ENCODE measurements at places on chromosomes 7 and 10. TPM values are rescaled to one million over a fixed set of nuclear protein-coding genes. Genes with fewer than 3 reads are reported as not detected.

DNA sequence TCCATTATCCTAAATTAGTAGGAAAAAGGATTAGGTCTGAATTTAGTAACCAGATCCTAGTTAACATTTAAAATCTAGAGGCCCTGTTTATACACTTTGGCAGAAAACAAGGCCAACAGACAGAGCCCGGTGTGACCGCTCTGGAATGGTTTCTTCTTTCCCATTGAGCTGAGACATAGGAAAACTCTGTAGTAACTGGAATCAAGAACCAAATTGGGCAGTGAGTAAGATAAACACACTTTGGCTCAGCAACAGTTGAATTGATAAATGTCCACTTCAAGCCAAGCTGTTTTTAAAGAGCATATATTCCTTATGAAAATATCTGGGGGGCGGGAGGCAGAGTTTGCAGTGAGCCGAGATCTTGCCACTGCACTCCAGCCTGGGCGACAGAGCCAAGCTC is 343.7 kb upstream of the SEMA3A start:
- no peak for DNase-seq

- no peak for DNase-seq
These were observed 86.5 kb upstream of the LRRC4 start for GRCh38 chr7:128117691-128118090.

DNA sequence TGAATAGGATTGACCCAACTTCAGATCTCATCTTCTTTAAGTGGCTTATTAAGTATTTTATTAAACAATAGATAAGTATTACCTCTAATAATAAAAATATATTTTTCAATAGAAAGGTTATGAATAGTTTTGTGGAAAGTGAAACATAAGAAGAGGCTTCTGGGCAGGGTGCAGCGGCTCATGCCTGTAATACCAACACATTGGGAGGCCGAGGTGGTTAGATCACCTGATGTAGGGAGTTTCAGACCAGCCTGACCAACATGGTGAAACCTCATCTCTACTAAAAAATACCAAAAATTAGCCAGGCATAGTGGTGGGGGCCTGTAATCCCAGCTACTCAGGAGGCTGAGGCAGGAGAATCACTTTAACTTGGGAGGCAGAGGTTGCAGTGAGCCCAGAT is 26.5 kb downstream of the GPR85 start:
- no peak for DNase-seq

DNA sequence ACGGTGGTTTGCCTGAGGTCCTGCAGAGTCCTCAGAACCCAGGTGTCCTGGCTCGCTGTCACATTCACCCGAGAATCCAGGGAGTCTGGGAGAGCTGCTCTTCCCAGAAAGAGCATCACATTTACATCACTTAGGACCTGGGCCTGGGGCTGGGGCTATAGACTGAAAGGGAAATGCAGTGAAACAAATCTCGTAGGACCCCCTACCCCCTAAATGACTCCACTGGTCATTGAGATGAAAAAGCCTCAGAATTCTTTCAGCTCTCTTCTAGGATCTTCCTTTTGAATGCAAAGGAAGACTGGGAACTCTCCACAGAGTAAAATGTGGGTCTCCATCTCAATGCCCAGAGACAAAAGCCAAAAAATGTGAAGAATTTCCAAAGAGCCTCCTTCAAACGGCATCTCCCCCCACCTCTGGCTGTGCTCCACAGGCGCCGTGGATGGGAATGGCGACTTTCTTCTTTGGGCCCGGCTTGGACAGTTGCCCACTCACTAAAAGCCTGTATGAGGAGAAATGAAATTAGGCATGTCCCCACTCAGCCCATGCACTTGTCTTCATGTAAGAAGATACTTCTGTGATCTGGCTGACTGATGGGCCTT is 49.0 kb upstream of the PODXL start:
- no peak for DNase-seq

DNA sequence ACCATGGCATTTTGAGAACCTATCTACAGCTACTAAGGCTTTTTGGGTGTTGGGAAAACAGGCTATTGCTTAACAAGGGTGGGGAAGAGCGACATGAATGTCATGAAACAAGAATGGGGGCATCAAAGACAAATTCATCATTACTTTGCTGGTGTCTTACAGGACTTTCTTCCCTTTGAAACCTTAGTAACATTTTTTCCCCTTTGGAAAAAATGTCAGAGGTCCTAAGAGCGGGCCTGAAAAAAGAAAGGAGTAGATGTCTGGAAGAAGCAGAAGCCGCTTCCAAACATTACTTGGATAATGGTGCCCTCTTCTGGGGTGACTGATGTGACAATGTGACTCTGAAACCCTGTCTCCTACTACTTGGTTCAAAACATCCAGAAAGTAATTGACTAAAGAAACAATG is 3.8 kb upstream of the DDX50 start:
- DNase-seq, result peak; percentile 73

DNA sequence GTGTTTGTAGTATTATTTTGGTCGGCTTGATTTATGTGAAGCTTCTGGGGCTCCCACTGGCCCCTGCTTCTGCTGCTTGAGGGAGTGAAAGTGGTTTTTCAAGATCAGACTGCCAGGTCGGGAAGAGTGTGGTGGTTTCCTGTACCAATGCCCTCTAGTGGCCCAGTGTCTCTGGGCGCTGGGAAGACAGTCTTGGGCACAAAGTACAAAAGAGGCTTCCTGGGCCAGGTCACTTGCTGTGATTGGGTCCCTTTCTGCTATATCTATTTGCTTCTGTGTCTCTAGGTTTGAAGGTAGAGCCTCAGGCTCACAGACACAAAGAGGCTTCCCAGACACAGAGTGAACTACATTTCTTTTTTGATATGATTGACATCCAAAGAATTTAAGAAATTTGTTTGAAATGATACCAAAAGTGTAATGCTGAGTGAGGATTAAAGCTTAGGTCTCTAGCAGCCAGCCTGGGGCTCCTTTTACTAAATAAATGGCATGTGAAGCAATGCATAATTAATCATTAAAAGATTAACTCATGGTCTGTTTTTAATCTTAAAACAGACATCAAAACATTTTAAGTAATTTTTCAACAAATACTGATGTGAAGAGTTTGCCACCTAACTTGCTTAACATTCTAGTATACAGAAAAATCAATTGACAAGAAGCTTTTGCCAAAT is 36.3 kb downstream of the ABCB1 start:
- peak; percentile 75 for DNase-seq

DNA sequence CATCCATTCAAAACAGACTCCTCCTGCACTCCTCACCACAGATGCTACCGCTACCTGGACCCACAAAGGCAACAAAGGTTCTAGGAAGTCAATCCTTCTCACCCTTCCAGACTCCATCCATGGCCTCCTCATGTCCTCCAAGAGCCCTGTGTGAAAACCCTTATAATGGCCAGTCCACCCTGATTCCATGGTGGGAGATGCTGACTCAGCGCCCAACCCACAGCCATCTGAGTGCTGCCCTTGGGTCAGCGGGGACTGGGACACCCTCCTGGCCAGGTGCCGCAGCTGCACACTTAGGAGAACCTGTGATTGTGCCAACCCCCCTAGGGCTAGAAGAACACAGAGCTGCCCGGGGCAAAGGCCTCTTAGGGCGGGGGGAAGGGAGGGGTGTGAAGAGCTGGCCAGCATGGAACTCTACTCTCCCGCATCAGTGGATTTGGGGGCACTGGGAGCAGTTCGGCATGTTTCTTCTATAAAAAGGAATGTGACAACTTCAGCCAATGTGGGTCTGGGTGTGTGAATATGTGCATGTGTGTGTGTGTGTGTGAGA is 25.4 kb downstream of the TMEM273 start:
- DNase-seq, result no peak

GRCh38 chr10:11742779-11743298 is 657 bp downstream of the ECHDC3 start:
- DNase-seq, result no peak

GRCh38 chr10:122503012-122503411 is 41.7 kb downstream of the HTRA1 start:
- no peak for DNase-seq

- DNase-seq, result no peak
These were observed 19.3 kb upstream of the ERCC6 start for GRCh38 chr10:49558190-49558589.

DNA sequence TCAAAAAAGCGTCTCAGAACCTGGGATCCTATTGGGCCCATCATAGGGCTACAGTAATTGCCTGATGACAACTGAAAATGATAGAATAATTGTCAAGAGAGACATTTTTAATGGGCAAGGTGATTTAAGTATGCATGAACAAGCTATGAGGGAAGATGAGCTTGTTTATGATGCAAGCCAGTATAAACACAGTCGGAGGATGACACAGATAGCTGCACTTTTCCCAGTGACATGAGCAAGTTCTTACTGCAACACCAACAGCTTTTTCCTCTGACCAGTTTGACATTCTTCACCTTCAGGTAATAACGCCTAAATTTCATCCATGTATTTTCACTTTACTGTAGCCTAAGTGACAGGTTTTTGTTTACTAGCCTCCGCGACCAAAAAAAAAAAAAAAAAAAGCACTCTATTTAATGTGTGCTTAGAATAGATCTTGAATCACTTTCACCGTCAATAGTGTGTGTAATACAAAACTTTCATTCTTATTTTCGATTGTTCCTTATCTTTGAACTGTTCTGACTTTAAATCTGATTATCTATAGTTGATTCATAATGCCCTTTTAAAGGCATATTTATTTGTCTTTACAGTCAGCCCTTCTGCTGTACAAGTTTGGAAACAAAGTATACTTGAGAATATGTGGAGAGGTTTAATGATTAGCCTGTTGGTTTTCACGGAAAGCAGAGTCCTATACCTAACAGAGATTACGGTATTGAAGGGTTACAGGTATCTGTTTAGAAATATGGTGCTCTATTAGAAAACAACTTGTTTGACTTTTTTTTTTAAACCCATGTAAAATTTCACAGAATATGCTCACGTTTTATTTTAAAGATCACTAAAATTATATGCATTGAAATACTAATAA is 1.7 kb downstream of the FOXP2 start:
- DNase-seq, result no peak

GRCh38 chr7:85614684-85615083 is 427.8 kb upstream of the SEMA3D start:
- DNase-seq, result no peak

DNA sequence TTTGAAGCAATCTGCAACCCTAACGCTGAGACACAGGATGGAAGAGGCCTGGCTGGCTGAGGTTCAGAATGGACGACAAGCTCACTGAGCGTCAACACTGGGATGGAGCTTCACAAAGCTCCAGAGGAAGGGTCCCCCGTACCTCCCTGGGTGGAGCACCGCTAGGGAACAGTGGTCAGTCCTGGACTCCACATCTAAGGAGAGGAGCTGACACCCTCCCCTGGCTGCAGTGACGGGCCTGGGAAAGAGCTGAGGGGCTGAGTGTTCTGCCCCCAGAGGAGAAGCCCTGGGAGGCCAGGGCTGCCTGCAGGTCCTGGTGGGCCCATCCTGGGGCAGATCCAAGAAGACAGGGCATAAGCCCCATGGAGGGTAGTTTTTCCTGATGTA is 146.2 kb downstream of the ARHGAP22 start:
- no peak for DNase-seq

DNA sequence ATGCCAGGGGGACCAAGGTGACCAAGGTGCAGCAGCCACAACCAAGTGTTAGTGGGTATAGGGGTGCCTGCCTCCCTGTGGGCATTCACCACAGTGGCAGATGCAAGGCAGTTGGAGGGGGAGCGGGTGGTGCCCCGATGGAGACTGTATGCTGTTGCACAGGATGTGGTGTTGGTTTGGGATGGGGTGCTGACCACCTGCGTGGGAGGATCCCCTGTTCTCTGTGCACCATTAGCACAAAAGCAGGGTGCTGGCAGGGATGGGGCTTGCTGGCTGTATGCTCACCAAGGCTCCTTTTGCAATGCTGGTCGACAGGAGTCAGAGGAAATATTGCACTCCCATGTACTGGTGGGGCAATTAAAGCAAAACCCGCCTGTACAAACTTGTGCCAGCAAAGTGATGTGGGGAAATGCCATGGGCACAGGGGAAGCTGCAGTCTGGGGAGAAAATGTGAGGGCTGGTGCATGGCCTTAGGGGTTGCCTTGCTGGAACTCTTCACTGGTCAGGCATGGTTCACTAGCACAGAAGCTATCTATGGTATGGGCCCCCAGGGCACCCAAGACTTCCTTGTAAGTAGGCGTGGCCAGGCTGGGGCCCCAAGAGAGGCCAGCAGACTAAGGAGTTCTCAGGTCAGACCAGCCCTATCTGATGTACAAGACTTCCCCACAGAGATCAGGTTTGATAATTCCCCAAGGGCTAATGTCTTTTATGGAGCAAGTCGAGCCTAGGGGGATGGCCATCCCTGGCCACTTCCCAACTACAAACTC is 51.9 kb upstream of the GNAT3 start:
- DNase-seq, result peak; percentile 48

GRCh38 chr10:104128214-104128613 is 6.2 kb downstream of the SFR1 start:
- DNase-seq, result peak; percentile 60

GRCh38 chr7:142793156-142793555 is 22.4 kb downstream of the PRSS2 start:
- DNase-seq, result no peak

- DNase-seq, result no peak
These were observed 29.4 kb downstream of the CTBP2 start for GRCh38 chr10:125130916-125131315.

DNA sequence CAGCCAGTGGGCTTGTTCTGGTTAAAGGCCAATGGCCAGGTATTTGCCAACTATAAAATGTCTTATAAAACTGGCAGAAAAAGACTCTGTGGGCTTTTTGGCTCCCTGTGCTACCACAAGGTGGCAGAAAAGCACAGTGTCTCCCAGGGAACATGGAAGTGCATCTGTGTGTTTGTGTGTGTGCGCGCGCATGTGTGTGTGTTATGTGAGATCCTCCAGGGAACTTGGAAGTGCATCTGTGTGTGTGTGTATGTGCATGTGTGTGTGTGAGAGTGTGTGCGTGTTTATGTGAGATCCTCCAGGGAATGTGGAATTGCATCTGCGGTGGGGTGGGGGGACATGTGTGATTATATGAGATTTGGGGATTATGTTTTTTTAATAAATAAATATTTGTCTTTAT is 30.2 kb upstream of the ABI1 start:
- DNase-seq, result peak; percentile 64

- DNase-seq, result no peak
These were observed 320.8 kb upstream of the NRP1 start for GRCh38 chr10:33655165-33655815.

- DNase-seq, result peak; percentile 56
These were observed 28.0 kb downstream of the ITPRIP start for GRCh38 chr10:104309980-104310978.

- DNase-seq, result peak; percentile 64
These were observed 8.2 kb upstream of the PON3 start for GRCh38 chr7:95404316-95404865.

The OR2A42 gene
- total RNA-seq, result 0.15 TPM

The NEBL gene
- 3.3 TPM for total RNA-seq

The NUTM2B gene
- total RNA-seq, result not detected

The MBL2 gene
- total RNA-seq, result not detected

Measured in renal cortical epithelial cell (primary cell).